ENCODE measurements at places on chromosomes 2 and 18.

- DNase-seq, result no peak
Observed at GRCh38 chr18:10724666-10725065, 198.8 kb downstream of the NAPG start.

DNA sequence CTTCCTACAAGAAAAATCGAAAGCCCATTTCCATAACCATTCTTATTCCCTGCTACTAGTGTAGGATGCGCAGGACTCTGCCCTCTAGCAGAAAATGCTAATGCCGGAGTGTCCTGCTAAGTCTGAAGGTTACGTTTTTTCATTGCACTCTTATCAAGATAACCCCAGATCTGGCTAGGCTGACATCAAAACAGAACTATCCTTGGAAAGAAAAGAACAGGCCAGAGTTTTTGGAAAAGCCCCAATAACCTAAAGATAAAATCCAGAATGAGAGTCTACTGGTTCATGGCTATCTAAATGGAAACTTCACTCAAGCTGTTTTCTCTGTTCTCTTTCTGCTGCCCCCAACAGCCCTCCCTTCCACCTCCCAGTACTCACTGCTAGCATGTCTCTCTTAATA is 913 bp downstream of the RNF152 start:
- no peak for DNase-seq

DNA sequence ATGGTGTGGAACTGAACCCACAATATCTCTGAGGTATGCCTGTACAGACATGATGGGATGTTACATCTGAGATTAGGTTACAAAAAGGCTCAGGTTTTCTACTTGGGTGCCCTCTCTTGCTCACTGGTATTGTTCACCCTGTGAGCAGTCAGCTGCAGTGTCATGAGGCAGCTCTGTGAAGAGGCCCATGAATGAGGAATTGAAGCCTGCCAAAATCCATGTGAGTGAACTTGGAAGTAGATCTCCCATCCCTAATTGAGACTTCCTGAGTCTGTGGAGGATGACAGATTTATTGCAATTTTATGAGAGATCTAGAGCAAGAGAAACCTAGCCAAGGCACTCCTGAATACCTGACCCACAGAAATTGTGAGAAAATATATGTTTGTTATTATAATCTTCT is 404.9 kb upstream of the ZEB2 start:
- no peak for DNase-seq

DNA sequence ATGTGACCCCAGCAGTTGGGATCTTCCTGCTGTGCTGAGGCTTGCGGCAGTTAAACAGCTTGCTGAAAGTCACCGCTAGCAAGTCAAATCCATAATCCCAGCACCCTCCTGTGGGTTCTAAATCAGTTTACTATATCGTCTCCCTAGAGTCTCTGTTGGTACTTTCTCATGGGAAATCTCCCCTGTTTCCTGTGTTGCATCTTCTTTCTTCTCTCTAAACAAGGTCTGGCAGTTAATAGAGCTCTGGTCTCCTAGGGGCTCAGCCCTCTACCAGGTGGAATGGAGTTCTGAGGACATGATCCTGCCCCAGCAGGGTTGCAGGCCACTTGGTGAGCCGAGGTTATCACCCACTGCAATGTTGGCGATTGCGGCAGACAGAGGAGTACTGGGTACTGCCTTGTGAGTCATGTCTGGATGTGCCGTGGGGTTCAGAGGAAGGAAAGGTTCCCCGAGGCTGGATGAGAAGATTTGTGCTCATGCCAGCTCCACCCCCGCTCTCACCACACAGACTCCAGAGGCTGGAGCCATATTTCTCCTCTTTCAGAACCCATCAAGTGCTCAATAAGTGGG is 59.4 kb upstream of the SIX2 start:
- DNase-seq, result no peak

DNA sequence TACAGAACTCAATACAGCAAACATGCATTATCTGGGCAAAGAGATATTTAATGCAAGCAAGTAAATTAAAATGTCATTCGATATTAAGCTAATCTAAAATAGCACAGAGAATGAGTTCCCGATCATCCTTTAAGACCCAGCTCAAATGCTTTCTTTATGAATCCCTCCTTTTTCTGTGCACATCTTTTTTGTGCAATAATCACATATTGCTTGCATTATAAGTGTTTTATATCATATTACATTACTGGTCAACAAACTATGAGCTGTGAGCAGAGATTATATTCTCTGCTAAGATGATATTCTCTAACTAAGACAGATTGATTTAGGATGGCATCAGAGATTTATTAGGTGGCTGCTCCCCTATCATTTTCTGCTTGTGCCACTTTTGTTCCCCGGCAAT is 146.1 kb downstream of the ERBB4 start:
- DNase-seq, result no peak

- DNase-seq, result no peak
Observed at GRCh38 chr18:35324926-35325655, 19.1 kb downstream of the ZNF24 start.

- no peak for DNase-seq
Observed at GRCh38 chr18:65924904-65925303, 174.1 kb downstream of the CDH7 start.

DNA sequence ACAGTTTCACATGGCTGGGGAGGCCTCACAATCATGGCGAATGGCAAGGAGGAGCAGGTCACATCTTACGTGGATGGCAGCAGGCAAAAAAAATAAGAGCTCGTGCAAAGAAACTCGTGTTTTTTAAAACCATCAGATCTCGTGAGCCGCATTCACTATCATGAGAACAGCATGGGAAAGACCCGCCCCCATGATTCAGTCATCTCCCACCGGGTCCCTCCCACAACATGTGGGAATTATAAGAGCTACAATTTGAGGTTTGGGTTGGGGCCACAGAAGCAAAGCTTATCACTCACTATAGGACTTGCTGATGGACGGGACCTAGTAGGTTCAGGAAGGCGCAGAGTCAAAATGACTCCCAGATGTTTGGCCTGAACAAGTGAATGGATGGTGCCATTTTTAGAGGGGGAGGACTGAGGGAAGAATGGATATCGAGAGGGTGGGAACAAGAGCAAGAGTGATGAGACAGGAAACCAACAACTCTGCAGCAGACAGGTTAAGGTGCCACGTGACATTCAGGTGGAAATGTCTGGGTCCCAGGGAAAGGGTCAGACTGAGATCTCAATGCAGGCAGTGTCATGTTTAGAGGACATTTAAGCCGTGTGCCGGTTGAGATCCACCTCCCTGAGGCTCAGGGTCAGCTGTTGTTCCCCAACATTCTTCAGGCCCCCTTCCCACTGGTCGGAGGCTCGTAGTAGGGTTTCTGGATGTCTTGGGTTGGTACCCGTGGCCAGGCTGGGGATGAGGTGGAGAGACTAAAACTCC is 85.7 kb downstream of the MYCN start:
- no peak for DNase-seq

GRCh38 chr2:11344956-11345677 is 681 bp upstream of the ROCK2 start:
- DNase-seq, result no peak

- peak; percentile 19 for DNase-seq
Observed at GRCh38 chr2:40554665-40555294, 102.9 kb upstream of the SLC8A1 start.

- no peak for DNase-seq
Observed at GRCh38 chr18:3458378-3458777, 8.4 kb downstream of the TGIF1 start.

DNA sequence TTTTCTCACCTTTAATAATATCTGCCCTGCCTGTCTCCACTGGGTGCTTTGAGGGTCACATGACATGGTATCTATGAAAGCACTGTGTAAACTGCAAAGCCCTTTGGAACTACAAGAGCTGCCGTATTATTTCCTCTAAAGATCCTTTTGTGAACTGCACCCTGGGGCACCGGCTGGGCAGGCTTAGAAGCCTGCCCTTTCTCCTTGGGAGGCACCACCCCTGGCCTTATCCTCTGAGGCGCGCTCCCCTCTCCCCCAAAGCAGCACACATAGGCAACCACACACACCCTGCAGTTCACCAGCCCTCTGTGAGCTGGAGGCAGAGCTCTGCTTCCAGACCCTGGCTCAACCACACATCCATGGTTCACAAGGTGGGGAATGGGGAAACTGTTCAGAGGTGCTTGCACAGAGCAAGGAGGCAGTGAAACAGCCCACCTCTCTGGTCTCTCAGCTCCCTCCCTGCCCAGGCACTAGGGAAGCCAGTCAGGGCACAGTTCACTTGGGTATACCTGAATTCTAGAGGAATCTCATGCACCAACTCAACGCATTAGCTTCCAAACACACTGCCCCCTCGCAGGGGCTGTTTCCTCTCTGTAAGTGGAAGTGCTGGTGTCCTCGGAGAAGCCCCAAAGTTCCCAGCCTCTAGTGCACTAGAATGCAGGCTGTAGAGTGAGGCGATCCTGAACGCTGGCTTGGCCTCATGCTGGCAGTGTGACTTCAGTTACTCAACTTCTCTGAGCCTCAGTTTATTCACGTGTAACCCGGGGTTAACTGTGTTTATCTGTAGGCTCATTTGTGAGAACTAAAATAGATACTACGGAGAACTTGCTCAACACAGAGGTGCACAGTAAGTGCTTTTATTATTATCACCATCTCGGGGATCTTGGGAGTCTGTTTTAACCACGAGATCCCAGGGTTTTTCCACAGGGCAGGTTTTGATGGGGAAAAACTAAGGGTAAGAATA is 11.0 kb downstream of the SIGLEC15 start:
- no peak for DNase-seq

DNA sequence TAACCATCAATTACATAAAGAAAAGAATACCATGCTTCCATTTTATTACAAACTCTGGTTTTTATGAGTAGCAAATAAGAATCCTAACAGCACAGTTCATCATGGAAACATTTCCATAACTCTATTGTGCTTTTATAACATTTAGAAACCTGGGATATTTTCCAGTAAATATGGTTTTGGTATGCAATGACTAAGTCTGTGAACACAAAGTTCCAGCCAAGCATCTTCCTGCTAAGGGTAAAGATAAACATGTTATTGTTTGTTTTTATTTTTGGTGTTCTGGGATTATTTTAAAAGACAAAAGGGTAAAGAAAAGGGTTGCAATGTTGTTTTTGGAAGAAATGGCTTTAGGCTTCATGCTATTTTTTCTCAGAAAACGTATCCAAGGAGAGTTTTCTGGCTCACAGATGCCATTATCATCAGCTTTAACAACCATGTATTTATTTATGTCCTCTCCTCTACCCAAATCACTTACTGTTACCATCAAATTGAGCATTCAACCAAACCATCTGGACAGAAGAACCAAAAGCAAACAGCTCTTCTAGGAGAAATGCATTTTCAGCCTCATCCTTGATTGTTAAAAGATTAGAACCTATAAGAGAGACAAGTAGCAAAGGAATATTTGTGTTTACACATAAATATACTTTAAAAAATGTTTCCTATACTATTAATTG is 116.0 kb downstream of the PLA2R1 start:
- DNase-seq, result no peak

- DNase-seq, result no peak
Observed at GRCh38 chr18:21303445-21303844, 61.4 kb downstream of the GREB1L start.

- DNase-seq, result no peak
Observed at GRCh38 chr2:169980643-169981042, 153.4 kb downstream of the UBR3 start.

GRCh38 chr2:210859314-210859713 is 302.9 kb downstream of the CPS1 start:
- DNase-seq, result no peak

- no peak for DNase-seq
Observed at GRCh38 chr2:226354434-226354833, 445.2 kb downstream of the IRS1 start.

DNA sequence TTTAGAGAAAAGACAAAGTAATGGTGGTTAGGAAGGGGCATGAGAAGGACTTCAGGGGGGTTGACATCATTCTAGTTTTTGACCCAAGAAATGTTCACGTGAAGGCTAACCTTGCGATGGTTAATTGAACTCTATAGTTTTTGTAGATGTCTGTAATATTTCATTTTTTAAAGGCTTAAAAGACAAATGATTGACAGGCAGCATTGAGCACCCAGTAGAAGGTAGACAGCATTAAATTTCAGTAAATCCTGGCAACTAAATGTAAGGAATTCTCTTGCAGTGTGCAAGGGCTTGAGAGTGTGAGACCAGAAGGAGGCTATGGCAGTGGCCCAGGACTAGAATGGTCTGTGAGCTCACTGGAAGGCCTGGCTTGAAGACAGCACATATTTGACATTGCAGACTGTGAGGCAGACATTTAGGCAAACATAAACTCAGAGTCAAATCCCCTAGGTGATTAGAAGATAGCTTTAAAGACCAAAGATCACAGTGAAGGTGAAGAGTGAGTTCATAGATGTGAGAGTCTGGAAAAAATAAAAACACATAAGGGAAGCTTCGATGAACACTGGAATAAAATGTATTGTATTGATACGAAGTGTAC is 100.1 kb upstream of the MAP4K4 start:
- DNase-seq, result no peak

GRCh38 chr2:10795508-10796046 is 17.0 kb downstream of the PDIA6 start:
- no peak for DNase-seq

DNA sequence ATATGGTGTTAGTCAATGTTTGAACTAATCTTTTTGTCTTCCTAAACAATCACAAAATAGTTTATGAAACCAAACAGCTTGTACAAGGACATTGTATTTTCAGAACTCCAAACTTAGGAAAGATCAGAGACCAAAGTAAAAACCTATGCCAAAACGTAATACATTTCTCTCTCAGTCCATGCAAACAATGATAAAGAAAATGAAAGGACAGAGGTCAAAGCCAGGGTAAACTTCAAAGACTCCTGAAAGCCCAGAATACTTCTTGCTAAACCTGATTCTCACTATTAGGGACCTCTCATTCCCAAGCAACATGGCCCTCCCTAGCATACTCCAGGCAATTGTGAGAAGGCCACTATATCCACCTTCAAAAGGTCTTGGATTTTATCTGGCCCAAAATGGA is 105.1 kb upstream of the GALNT5 start:
- no peak for DNase-seq

DNA sequence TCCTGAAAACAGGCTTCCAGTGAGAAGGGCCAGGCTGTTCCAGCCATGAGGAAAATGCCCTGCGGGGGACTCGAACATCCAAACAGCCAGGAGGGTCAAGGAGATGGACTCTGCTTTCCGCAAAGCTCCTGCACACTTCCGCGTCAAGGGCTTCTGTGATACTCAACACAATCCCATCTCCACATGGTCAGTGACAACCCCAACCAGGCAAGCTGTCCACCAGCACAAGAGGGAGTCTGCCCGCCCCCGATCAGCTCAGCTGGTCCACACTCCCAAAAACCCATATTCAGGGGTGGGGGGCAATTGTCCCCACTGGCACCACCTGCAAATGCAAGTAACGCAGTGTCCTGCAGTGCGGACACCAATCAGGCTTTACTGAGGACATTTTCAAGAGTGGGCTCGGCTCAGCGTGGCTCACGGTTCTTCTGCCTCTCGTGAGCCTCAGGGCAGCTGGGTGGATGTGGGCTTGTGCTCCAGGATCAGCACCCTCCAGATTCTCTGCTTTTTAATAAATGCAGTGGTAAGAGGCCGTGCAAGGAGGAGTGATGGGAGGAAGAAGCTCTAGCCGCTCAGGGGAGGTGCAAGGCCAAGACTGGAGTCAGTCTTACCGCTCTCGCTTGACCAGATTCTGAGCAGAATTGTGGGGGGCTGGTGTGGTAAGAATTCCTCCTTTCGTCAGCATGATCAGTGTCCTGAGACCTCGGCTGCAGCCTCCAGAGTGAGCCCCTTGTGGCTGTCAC is 19.5 kb upstream of the CIDEA start:
- no peak for DNase-seq

GRCh38 chr2:107111623-107112022 is 225.7 kb upstream of the ST6GAL2 start:
- DNase-seq, result no peak

GRCh38 chr2:103265521-103265920 is 503.7 kb downstream of the TMEM182 start:
- DNase-seq, result no peak

- DNase-seq, result no peak
Observed at GRCh38 chr2:2564300-2565078, 233.4 kb upstream of the MYT1L start.
